ENCODE measurements at places on chromosomes 2 and 18.

DNA sequence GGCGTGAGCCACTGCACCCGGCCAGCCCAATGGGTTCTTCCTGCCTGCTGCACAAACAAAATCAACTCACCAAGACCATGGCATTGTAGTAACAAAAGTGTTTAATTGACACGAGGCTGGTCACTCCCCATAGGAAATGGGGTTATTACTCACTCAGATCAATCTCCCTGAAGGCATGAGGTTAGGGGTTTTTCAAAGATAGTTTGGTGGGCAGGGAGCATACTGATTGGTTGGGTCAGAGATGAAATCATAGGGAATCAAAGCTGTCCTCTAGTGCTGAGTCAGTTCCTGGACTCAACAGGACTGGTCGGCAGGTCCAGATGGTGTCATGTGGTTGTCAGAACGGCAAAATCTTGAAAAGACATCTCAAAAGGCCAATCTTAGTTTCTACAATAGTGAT lies 122.1 kb downstream of the TMEM17 start:
- DNase-seq = no peak

- DNase-seq = no peak
Measured at GRCh38 chr2:148545390-148546256, 98.9 kb upstream of the EPC2 start.

DNA sequence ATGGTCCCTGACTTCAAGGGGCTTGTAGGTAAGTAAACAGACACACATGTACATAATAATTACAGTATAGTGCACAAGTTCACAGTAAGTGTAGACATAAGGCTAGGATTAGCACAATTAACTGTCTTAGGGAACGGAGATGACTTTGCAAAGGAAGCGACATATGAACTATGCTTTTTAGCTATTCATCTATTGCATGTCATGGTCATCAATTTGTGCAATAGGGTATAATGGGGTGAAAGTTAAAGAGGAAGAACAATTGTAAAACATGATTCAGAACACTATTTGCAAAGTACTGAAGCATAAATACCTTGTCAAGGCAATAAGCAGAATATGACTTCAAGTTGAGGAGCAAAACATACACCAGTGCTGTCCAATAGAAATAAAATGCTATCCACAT lies 112.3 kb upstream of the SLC8A1 start:
- DNase-seq = no peak

- no peak for DNase-seq
Measured at GRCh38 chr2:24635181-24635580, 144.1 kb downstream of the NCOA1 start.

GRCh38 chr18:4544142-4544541 lies 89.0 kb upstream of the DLGAP1 start:
- DNase-seq = no peak

DNA sequence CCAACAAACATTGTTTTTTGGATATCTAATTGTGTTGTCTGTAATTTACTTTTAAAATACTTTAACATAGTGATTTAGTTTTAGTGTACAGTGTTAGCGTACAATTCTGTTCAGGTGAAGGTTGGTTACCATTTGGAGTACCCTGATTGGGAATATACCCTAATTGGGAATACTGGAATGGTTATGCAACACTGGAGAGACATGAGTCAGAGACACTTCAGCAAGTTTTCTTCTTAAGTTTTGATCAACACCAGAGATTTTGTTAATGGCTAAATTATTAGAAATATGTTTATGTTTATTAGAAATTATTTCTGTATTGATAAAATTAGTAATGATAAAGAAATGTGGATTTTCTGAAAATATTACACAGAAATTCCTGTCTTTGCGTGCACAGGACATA lies 100.3 kb upstream of the NABP1 start:
- no peak for DNase-seq

Data from stimulated activated CD8-positive, alpha-beta memory T cell treated with anti-CD3 and anti-CD28 coated beads, Interleukin-4, amount 100 ng/mL, for 1 hour (primary cell).